ENCODE measurements at places on chromosomes 4 and X.

DNA sequence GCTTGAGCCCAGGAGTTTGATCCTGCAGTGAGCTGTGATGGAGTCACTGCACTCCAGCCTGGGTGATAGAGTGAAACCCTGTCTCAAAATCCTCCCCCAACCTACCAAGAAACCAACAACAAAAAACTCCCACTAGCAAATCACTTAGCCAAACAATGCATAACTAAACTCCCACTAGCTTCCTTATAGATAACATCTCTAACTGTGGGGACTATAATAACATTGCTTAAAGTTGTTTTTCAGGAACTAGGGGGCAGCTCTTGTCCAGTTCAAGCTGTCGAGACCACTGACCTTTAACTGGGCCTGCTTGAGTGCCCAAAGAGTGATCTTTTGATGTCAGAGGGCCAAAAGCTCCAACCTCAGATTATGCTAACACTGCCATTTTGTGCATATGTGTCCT is 81.7 kb downstream of the FREM3 start:
- no peak for DNase-seq

DNA sequence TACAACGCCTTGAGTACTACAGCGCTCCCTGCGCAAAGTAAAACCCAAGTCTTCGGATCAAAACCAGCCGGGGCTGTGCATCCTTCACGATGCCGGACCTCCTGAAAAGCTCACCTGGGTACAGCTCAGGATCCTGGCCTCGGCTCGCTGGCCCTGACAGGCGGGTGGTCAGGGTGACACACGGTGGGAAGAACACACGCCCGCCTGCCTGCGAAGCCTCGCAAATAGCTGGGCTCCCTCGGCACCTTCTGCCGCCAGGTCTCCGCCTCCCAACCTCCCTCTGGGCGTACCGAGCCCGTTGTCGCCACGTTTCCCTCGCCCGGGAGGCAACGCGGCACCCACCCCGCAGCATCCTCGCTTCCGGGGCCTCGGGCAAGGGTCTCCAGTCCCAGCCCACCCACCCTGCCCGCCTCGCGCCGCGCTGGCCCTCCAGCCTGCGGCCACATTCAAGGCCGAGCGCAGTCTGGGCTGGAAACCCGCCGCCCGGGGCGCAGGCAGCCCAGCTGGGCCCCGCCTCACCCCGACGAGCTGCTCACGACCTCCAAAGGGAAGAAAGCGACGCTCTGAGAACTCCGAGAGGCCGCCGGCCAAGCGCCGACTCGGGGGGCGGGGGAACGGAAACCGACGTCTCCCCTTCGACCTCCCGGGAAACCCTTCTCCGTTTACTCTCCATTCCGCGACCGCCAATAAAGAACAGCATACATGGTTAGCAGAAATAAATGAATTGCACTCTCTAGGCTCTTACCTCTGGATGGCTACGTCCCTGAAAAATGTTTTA is 511 bp downstream of the PPM1K start:
- peak; percentile 65 for DNase-seq

- DNase-seq = no peak
These were observed 90.0 kb downstream of the IGSF1 start for GRCh38 chrX:131199091-131199490.

DNA sequence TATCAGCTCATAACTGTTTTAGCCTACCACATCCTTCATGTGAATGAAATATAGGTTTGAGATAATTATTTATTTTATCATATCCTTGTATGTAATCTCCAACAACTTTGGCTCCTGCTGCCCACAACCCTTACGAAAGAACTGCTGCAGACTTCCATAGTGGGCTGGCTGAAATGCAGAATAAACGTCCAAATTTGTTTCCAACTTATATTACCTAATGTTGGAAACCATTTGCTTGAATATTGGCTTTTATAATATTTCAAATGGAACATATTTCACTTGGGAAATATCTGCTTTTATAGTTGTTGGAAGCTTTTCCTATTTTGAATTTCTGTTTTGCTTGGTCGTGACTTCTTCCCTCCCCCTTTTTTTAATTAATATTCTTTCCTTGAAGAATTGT is 45.0 kb upstream of the ITM2A start:
- no peak for DNase-seq

DNA sequence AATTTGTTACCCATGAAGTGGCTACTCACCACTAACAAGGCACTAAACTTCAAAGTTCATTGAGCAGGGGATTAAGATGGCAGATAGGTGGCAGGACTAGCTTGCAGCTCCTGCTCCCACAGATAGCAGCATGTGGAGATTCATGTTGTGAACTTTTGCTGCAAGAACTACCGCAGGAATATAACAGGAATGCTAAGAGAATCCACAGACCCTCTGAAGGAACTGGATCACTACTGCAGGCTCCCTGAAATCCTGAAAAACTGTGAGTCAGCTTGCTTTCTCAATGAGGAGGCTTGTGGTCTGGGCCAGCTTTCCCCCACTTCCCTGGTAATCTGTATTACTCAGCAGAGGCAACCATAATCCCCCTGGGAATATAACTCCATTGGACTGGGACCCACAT is 118.5 kb upstream of the VCX2 start:
- no peak for DNase-seq

- no peak for DNase-seq
These were observed 5.0 kb downstream of the CENPU start for GRCh38 chr4:184728858-184729257.

GRCh38 chrX:82087699-82088098 is 885.8 kb downstream of the SH3BGRL start:
- peak; percentile 51 for DNase-seq

DNA sequence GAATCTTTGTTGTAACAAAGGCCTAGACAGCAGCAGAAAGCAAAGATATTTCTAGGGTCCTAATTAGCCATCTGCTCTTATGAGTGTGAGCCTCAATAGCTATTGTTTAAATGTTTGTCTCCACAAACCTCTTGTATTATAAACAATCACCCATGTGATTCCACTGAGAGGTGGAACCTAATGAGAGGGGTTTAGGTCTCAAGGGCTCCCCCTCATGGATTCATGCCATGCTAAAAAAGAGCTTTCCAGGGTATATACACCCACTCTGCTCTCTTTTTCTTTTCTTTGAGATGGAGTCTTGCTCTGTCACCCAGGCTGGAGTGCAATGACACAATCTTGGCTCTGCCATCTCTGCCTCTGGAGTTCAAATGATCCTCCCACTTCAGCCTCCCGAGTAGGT is 42.1 kb downstream of the TRIM61 start:
- DNase-seq = no peak

DNA sequence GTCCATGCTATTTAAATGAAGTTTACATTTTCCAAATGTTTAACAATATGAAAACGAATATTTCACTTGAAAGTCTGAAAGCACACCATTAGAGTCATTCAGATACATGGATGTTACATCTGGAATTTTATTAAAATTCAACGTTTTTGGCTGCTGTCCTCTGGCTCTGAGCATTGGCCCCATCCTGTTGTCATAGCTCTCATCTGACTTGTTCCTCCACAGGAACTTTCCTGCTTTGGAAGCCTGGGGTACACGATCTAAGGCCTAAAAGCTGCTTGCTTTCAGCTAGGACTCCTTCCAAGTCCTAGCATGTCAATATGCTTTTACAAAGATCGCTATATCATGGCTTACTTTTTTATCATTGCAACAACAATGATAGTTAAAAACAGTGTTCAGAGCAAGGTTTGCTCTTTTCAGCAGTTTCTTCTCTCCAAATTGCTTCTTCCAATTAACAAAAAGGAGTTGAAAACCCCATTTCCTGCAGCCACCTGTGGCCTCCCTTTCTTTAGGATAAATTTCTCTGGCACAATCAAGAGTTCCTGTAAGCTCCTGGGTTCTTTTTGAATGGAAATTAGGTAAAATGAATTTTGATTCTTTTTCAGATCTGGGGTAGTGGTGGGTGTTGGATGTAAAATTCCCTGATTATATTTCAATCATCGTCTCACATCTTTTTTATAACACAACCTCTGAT is 413.4 kb upstream of the AGA start:
- no peak for DNase-seq

GRCh38 chr4:83440899-83441298 is 14.7 kb downstream of the HELQ start:
- no peak for DNase-seq

- no peak for DNase-seq
These were observed 121.5 kb downstream of the ANK2 start for GRCh38 chr4:113170805-113171468.

DNA sequence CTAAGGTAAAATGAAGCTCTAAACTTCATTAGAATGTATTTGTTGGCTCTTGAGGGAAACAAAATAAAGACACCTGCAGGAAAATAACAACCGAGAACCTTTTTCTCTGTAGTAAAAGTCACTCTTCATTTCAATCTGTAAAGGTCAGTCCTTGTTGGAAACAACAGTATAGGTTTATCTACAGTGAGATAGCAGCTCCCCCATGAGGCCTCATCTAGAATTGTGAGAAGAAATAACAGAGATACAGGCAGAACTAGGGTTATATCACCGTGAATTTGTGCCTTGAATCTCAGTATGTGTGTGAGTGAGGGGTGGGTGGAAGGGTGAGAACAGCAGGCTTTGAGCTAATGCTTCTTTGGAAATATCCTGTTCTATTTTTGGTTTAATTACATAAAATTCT is 107.8 kb upstream of the FMR1 start:
- DNase-seq = peak; percentile 54

DNA sequence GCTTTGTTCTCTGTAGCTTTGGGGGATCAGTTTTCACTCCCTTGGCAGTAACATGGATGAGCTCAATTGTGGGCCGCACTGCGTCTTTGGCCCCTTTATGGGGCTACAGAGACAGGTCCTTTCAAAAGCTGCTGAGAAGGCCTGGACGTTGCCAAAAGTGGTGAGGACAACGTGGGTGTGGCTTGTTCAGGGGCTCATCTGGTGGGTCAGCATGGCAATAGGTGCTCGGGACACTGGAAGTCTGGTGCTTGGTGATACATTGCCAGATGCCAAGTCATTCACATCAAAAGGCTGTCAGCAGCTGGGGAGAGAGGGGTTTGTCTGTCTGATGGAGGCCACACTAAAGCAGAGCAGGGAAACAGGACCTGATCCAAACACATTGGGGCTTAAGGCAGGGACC is 149.8 kb upstream of the EOLA2 start:
- DNase-seq = no peak

DNA sequence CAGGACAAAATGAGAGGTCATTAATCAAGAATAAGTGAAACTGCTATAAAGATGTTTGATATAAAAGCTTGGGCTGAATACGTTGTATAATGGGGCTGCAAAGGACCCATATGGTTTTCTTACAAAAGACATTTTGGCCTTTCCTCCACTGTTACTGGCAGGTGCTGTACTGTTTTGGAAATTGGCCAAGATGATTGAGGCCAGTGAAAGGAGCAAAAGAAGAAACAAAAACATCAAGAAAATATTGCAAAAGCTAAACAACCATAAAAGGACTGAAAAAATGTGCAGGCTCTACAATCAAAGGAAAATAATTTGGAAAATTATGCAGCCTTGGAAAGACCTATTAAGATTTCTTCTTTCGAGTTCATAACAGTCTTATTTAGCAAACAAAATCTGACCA is 222.2 kb upstream of the PPP1R2C start:
- DNase-seq = peak; percentile 15

DNA sequence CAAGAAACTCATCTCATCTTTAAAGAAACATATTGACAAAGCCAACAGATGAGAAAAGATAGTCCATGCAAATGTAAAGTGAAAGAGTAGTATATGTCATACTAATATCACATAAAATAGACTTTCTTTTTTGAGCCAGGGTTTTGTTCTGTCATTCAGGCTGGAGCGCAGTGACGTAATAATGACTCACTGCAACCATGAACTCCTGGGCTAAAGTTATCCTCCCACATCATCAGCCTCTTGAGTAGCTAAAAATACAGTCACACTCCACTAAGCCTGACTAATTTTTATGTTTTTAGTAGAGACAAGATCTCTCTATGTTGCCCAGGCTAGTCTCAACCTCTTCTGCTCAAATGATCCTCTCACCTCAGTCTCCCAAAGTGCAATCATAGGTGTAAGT is 51.8 kb upstream of the TRAM1L1 start:
- no peak for DNase-seq

DNA sequence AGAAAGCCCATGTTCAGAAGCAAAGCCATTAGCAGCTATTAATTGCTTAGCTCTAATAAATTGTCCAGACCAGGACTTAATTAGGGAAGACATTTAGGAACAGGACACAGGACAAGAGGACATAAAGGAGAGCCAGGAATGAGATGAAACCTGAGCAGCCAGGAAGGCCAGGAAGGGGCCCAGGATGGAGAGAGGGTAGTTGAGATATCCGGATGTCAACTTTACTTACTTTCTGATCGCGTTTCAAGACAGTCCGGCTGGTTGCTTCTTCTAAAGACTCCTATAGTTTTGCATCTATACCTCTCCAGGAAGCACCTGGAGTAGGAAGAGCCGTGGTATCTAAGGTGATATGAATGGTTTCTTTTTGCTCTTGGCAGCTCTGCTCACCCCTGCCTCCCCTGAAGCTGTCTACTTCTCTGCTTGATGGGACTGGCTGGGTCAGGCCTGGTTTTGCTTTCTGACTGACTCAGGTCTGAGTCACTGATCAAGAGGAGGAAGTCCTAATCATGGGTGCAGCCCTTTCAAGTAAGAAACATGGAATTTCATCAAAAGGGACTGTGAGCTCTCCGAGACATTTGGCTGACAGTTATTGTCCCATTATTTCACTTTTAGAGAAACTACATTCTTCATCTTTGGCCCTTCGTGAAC is 733.3 kb downstream of the RPA4 start:
- DNase-seq = no peak

- DNase-seq = peak; percentile 63
These were observed 55.4 kb downstream of the TRIM2 start for GRCh38 chr4:153259661-153260060.

DNA sequence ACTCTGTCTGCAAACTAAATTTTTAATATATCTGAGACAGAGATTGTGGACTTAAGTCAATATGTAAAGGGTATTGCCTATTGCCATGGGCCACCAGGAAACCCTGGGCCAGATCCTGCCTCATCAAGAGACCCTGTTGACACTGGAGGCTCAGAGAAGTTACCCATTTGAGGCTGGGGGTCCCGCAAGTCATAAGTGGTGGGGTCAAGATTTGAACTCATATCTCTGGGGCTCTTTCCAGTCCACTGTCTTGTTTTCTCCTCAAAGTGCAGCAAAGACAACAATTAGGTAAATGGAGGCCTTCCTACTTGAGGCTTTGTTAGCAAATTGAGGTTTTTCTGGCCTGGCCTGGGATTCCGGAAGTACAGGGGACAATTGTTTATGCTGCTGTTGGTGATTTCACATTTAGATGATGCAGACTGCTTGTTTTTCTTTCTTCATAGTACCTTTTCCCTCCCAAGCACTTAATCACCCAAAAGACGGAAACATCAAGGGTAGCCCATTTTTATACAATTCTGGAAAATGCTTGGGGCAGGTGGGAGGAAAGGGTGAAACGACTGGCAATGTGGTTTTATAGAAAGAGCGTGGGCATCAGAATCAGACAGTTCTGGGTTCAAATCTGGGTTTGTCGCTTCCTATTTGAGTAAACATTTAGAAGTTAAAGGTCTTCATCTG is 160.0 kb downstream of the SMIM20 start:
- no peak for DNase-seq

- DNase-seq = peak; percentile 28
These were observed 754.8 kb downstream of the RAB28 start for GRCh38 chr4:12729384-12729783.

DNA sequence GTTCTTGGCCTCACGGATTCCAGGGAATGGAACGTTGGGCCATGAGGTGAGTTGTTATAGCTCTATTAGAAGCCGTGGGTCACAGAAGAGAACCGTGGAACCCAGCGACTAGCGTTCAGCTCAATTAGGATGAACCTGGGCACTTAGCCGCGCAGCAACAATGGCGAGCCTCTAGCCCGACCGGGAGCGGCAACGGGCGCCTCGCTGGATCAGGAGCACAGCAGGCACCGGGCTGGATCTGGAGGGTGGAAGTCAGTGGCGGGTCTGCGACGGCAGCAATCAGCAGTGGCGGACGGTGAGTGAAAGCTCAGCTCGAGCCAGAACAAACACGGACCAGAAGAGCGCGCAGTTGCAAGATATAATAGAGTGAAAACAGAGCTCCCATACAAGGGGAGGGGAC is 34.2 kb downstream of the AGA start:
- no peak for DNase-seq

Data from brain (organoid and tissue), 16 donors.